ENCODE measurements at places on chromosomes 16 and 17. TPM values are rescaled to one million over a fixed set of nuclear protein-coding genes. Genes with fewer than 3 reads are reported as not detected.
A peak's percentile ranks its signal among the peaks of the same experiment; 100 is the strongest.

DNA sequence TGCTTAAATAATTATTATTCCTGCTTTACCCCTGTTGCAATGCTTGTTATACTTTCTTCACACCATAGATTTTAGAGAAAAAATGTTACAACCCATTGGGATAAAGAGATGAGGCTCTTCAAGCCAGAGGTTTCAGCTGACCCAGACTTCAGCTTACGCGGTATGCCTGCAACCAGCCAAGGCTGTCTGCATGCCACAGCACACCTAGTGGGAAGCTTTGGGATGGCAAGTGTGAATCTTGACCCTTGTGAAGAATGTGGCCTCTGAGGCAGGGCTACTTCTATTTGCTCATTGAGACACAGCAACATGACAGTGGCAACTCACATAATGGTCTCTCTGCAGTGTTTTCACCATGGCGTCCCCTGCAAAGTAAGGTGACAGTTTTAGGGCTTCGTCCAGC, 193.9 kb upstream of the PIRT start:
- DNase-seq: no peak

- no peak for DNase-seq
These were observed 11.4 kb downstream of the LIMD2 start for GRCh38 chr17:63688396-63689020.

- no peak for DNase-seq
These were observed 39.4 kb downstream of the HS3ST3A1 start for GRCh38 chr17:13562271-13562800.

DNA sequence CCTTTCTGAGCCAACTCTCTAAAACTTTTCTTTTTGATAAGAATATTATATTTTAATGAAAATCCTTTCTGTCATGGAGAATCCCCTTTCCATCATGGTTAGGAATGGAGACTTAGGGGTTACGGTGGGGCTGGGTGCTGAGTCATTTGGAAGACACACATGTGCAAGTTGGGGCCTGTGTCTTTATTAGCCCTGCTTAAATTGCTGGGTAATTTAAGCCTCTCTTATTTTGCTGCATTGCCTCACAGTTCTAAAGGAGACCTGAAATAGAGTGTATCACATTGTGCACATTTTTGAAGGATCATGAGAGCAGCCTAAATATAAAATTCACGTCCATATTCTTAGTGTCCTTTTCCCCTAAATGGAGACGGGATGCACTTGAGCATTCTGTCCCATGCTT, 61.8 kb upstream of the RBFOX1 start:
- DNase-seq: no peak

GRCh38 chr16:89176147-89176690, 4.7 kb downstream of the CDH15 start:
- DNase-seq: no peak

- DNase-seq: no peak
These were observed 305.2 kb downstream of the CDH8 start for GRCh38 chr16:61730997-61731396.

- no peak for DNase-seq
These were observed 448.8 kb downstream of the SLC39A11 start for GRCh38 chr17:72643575-72644216.

- no peak for DNase-seq
These were observed 920.2 kb upstream of the SOX9 start for GRCh38 chr17:71200597-71200996.

DNA sequence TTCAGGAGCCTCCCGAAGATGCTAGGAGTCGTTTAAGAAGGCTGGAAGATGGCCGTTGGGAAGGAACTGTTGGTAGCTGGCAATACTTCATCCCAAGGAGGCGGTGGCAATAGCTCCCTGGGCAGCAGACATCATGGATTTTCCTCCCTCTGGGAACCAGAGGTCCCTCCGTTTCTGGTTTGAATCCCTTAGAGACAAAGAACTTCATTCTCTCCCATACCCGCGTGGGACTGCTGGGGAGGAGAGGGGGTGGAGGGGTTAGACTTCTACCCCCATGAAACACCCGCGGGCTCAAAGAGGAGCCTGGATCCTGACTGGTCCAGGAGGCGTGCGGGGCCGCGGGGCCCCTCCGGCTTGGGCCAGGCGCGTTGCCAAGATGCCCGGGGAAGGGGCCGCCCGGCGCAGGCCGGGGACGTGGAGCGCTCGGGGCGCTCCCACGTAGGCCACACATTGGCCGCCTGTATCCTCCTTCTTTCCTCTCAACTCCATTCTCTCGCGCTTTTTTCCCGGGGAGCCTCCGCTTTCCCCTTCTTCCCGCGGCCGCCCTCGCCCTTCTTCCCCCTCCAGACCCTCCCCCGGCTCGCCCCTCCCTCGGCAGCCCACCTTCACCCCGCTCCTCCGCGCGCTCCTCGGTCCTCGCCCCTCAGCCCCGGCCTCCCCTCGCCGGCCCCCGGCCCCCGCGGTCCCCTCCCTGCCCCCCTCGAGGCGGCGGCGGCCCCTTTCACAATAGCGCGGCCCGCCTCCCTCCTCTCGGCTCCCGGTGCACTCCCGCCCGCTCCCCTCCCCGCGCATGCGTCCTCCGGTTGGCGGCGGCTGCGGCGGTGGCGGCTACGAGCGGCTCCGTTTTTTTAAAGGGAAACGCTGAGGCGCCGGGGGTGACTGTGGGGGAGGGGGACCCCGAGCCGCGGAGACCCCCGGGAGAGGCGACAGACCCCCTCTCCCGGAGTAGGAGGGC, at the start of gene MSL1:
Gene MSL1, plus strand, starts transcription at position 791 of the 955 bp plus-strand sequence. CDS start 642 bp downstream, outside the sequence.
- peak; percentile 88 for DNase-seq

DNA sequence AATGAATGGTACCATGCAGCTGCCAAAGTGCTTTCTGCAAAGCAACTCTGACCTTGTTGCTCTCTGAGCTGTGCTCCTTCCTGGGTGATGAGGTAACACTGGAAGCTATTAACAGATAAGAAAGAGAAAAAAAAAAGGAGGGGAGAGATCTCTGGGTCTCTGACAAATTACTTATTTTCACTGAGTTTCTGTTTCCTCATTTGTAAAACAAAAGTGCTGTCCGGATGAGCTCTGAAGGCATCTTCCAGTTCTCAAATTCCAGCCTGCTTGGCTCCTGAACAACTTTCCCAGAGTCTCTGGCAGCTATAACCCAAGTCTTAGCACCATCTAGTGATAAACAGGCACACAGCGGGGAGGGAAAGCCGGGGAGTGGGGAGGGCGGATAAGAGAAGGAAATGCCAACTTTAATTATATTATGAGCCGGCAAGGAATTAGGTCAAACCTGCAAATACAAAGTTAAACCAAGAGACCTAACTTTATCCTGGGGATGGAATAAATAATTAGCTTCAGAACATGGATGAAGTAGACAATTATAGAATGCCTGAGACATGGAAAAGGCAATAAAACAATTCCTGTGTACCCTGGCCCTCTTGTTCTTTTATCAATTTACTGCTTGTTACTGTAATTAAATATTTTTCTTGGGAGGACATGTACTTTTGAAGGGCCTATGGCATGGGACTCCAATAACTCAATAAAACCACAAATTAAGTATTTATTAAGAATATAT, 61.3 kb upstream of the KIFC3 start:
- DNase-seq: peak; percentile 74

Gene ABCC12
- not detected for total RNA-seq

Gene TVP23A
- total RNA-seq: not detected

Gene CRYBA1
- not detected for total RNA-seq

Gene KRTAP4-7
- not detected for total RNA-seq

Gene ANKRD40CL
- not detected for total RNA-seq

Gene TBC1D3I
- not detected for total RNA-seq

Data from thyroid gland (tissue), 4 donors.